Mesenteric fat pad (tissue), 1 donor: ENCODE measurements at places on chromosomes 3 and 15.

GRCh38 chr3:86794361-86795065, 196.4 kb downstream of the VGLL3 start:
- DNase-seq: no peak

GRCh38 chr3:101890716-101891115, 41.4 kb downstream of the NFKBIZ start:
- no peak for DNase-seq

- DNase-seq: no peak
Observed at GRCh38 chr3:155106119-155106518, 26.0 kb downstream of the MME start.

DNA sequence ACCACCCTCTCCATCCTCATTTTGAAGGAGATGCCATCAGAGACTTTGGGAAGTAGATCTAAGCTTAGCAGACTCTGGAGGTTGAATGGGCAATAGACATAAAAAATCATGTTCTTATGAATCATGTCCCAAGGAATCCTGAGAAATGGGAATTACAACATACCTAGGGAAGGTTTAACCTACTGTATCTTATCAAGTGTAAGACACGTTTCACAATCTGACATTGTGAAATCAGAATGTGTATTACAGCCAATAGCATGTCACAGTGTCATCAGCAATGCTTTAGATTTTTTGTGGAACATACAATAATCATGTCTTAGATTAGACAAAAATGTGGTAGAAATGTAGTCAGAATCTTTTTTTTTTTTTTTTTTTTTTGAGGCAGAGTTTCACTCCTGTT, 332.4 kb upstream of the TLE3 start:
- no peak for DNase-seq

GRCh38 chr3:27637346-27637995, 84.7 kb downstream of the EOMES start:
- DNase-seq: no peak

GRCh38 chr15:80906159-80906766, 83.4 kb downstream of the MESD start:
- DNase-seq: no peak

DNA sequence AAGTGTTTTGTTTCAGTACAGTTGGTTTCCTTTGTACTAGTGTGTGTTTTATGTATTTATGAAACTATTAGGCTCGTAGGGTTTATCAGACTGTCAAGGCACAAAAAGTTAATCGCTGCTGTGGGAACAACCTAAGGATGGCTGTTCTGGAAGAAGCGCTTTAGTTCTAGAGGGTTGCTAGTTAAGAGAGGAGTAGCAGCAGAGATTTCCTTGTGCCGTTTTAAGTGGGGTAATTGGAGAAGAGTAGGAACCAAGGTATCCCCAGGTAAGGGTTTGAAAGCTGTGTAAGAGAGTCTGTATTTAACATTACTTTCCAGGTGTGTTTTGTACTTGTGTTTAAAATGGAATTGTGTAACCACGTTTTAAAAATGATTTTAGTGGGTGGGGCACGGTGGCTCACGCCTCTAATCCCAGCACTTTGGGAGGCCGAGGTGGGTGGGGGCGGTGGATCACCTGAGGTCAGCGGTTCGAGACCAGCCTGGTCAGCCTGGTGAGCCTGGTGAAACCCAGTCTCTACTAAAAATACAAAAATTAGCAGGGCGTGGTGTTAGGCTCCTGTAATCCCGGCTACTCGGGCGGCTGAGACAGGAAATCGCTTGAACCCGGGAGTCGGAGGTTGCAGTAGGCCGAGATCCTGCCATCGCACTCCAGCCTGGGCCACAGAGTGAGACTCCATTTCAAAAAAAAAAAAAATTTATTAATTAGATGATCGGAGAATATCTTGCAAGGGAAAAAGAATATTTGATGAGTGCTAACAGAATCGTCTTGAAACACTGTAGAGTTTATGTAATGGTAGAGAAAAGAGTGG, 2.6 kb downstream of the MORF4L1 start:
- no peak for DNase-seq

- DNase-seq: no peak
Observed at GRCh38 chr3:160921020-160921635, 165.1 kb downstream of the PPM1L start.

GRCh38 chr3:29410660-29411405, 130.0 kb downstream of the RBMS3 start:
- DNase-seq: no peak

GRCh38 chr3:9079676-9080075, 116.4 kb upstream of the RAD18 start:
- no peak for DNase-seq

DNA sequence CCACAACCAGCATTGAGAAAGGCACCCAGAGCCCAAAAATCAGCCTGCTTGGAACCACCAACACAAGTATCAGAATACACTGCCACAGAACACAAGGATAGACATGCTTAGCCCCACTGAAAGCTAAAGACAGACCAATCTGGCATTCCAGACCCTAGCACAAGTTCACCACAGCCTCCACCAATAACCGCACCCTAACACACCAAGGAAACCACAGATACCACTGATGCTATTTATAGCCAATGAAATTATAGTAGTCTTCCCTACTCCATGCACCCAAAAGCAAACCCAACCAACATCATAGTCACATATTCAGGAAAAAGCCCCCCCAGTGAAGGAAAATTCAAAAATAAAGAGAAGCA, 83.9 kb upstream of the STT3B start:
- no peak for DNase-seq

- DNase-seq: no peak
Observed at GRCh38 chr3:183802989-183803388, 22.4 kb downstream of the MAP6D1 start.

GRCh38 chr3:58668247-58668646, 1.7 kb upstream of the FAM3D start:
- peak; percentile 65 for DNase-seq

DNA sequence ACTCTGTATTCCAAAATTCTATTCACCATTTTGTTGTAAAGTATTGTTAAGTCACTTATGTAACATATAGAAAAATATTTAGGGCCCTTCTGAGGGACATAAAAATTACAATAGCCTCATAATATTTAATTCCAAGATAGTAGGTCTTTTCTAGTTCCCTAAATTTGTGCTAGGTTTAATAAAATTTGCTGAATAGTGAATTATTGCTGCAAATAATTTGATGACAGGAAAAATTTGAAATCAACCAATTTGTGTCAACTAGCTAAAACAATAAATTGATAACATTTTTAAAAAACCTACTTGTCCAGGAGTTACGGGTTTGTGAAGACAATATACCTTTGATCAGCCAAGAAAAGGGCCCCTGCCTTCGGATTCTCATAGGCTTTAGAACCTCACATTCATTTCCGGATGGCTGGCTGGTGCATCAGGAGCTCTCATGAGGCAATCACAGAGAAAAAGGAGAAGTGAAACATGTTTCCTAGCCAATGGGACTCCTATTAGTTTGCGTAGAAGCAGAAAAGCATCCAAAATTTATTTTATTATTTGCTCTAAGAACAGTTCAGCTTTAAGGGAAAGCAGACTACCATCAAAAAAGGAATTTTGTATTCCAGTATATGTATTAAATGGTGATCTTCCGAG, 177.2 kb downstream of the LRRC3B start:
- DNase-seq: no peak

- no peak for DNase-seq
Observed at GRCh38 chr3:141275511-141275910, 43.9 kb downstream of the PXYLP1 start.

- DNase-seq: no peak
Observed at GRCh38 chr3:45564172-45564571, 30.4 kb upstream of the LIMD1 start.

DNA sequence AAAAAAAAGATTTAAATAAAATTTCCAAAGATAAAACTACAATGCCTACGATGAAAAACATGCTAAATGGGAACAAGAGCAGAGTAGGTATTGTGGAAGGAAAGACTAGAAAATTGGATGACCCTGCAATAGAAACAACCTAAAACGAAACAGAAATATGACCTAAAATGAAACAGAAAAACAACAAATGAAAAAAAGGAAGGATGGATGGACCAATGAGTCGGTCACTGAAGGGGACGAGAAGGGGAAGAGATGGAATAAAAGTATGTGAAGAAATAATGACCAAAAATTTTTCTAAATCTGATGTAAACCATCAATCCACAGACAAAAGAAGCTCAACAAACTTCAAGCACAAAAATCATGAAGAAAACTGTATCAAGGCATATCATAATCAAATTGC, 44.8 kb downstream of the TBC1D2B start:
- no peak for DNase-seq

DNA sequence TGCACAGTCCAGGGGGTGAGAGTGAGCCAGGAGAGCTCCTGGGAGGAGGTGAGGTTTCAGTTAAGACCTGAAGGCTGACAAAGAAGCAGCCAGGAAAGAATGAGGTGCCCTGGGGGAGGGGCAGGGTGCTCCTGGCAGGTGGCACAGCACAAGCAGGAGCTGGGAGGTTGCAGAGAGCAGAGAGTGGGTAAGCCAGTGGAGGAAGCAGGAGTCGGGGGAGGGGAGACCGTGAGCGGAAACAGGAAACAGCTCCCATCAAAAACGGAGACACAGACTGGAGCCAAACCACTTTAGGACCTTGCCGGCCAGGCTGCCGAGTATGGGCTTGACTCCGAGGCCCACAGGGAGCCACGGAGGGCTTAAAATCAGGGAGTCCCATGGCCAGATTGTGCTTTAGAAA, 12.1 kb upstream of the FBLN2 start:
- no peak for DNase-seq

- DNase-seq: no peak
Observed at GRCh38 chr15:50113992-50114780, 4.8 kb downstream of the ATP8B4 start.

DNA sequence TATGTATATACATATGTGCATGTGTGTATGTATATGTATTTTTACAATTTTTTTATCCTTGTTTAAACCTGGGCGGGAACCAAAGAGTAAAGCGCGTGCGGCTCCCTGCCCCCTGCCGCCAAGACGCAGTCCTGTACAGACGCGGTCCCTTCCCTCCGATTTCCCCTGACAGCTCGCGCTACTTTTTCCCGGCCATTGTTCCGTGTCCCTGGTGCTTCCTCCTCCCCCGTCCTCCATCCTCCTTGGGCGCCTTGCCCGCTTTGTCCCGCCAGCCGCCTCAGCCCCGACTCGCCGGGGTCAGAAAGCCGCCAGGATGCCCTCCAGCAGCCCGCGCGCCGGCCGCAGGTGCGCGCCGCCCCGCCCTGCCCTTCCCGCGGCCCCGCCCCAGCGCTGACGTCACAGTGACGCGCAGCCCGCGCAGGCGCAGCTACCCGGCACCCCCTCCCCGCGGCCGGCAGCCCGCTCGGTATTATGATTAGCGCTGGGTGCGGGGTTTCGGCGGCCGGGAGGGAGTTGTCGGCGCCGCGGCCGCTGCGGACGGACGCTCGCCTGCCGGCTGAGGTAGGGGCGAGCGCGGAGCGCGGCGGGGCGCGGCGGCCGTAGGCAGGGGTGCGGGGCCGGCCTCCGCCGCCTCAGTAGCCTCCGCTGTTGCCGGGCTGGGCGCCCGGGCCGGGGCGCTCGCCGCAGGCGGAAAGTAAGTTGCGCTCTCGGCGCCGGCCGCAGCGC, at the start of gene SNRK:
TSS of gene SNRK (plus strand) at position 426 of the 726 bp plus-strand sequence. CDS start 16,664 bp downstream, outside the sequence.
- peak; percentile 99 for DNase-seq

GRCh38 chr3:52218454-52218853, 7.0 kb downstream of the TLR9 start:
- DNase-seq: no peak

DNA sequence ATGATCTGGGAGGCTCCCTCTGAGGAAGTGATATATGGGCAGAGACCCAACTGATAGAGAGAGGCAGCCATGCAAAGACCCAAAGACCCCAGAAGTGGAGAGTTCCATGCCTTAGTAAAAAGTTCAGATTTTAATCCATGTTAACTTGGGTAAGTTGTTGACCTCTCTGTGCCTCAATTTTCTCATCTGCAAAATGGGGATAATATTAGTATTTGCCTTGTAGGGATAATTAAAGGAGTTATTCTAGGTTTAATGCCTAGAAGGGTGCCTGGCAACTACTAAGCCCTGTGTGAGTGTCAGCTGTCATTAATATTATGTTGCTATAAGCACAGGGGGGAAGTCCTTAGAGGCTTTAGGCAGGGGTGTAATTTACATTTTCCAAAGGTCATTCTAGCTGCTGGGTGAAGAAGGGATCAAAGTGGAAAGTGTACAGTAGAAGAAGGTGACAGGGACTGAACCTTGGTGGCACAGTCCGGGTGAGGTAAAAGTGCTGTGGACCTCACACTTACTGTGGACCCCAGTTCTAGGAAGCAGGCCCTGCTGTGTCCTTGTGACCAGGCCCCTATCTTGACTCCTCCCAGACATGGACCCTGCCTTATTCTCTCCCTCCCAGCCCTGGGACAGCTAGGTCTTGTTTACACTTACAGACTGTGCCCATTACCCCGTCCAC, 3.0 kb upstream of the RAD18 start:
- DNase-seq: no peak

- DNase-seq: no peak
Observed at GRCh38 chr3:183817639-183818038, 7.7 kb downstream of the MAP6D1 start.

- no peak for DNase-seq
Observed at GRCh38 chr3:24640330-24640877, 145.8 kb upstream of the THRB start.

DNA sequence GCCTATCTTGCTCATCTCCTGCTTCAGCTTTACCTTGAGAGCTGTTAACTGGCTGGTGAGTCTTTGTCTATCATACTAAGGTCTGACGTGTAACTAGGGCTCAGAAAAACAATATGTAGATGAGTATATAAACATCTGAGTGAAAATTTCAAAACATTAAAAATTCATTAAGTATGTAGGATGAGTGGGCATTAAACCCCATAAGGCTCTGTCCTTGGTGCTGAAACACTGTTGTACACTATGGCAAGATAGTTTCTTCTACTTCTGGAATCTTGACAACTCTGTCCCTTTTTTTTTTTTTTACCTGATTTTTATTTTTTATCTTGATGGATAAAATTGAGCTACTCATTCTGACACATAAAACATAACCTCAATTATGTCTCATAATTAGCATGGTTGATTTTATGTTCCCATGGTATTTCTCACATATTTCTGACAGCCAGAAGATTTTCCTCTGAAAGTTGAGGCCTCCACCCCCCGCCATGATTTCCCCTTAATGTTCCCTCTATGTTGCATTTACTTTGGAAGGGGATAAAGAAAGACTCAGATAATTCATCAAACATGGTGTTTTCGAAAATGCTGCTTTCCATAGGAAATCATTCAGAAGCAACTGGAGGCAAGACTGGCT, 54.3 kb downstream of the DGKG start:
- no peak for DNase-seq

DNA sequence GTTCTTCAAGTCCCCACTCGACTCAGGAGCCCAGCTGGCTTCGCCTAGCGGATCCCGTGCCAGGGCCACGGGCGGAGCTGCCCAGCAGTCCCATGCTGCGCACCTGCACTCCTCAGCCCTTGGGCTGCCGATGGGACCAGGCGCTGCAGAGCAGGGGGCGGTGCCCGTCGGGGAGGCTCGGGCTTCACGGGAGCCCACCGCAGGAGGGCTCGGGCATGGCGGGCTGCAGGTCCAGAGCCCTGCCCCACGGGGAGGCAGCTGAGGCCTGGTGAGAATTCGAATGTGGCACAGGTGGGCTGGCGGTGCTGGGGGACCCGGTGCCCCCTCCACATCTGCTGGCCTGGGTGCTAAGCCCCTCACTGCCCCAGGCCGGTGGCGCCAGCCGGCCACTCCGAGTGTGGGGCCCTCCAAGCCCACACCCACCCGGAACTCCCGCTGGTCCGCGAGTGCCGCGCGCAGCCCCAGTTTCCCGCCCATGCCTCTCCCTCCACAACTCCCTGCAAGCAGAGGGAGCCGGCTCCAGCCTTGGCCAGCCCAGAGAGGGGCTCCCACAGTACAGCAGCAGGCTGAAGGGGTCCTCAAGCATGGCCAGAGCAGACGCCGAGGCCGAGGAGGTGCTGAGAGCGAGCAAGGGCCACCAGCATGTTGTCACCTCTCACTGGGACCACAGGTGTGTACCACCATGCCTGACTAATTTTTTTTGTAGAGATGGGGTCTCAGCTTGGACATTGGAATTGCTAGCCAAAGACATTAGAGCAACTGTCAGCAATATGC, 17.0 kb downstream of the RAB7A start:
- DNase-seq: no peak
